A549 treated with GW870086 at 1 μM for 4 hours (cell line): ENCODE measurements at places on chromosomes 3 and 15. TPM values are rescaled to one million over a fixed set of nuclear protein-coding genes. Genes with fewer than 3 reads are reported as not detected.

The PCLAF gene
- total RNA-seq, result 128 to 247 TPM (median 163 TPM) in 5 replicates

The CRYBG3 gene
- 6.0 to 10.1 TPM (median 6.9 TPM) in 5 replicates for total RNA-seq

The RTP3 gene
- not detected in 5 replicates for total RNA-seq

The RBP2 gene
- total RNA-seq, result not detected in 5 replicates

The CCR2 gene
- total RNA-seq, result not detected in 5 replicates

The SLC9C1 gene
- total RNA-seq, result not detected in 5 replicates

The MKRN3 gene
- total RNA-seq, result 1.7 to 2.6 TPM (median 1.9 TPM) in 5 replicates

The STX19 gene
- total RNA-seq, result not detected in 5 replicates

The TMEM44 gene
- 9.7 to 11.8 TPM (median 11.2 TPM) in 5 replicates for total RNA-seq

The CDCP1 gene
- 9.8 to 11.7 TPM (median 10.5 TPM) in 5 replicates for total RNA-seq

The INKA1 gene
- total RNA-seq, result 1.1 to 2.3 TPM (median 1.9 TPM) in 5 replicates
